ENCODE measurements at places on chromosomes 6 and 20. TPM values are rescaled to one million over a fixed set of nuclear protein-coding genes. Genes with fewer than 3 reads are reported as not detected.

GRCh38 chr6:33424855-33425667 is 5.2 kb downstream of the SYNGAP1 start:
- DNase-seq: peak; percentile 32

- no peak for DNase-seq
Measured at GRCh38 chr20:52985687-52986086, 13.5 kb downstream of the TSHZ2 start.

- DNase-seq: no peak
Measured at GRCh38 chr6:129852257-129852858, 8.8 kb downstream of the TMEM244 start.

GRCh38 chr20:13249118-13249797 is 28.2 kb downstream of the ISM1 start:
- DNase-seq: no peak

Gene GABRR2
- polyA plus RNA-seq: 0.18 TPM

DNA sequence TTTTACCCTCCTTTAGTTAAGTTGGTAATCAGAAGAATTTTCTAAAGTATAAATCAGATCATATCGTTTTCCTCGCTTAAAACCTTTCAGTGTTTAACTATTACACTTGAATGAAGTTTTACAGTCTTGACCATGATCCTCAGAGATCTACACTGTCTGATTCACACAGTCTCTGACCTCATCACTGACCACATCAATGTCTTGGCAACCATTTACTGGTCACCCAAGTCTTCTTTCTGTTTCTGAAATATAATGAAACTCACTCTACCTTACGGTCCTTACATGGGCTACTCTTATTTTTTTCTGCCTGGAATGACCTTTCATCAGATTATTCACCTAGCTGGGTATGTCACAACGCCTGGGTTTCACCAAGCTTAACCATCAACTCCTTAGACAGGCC is 71.4 kb downstream of the ADGB start:
- no peak for DNase-seq

GRCh38 chr6:166351715-166352285 is 9.5 kb upstream of the SFT2D1 start:
- no peak for DNase-seq

Gene SMPDL3A
- 2.0 TPM for polyA plus RNA-seq

Gene HLA-DOB
- not detected for polyA plus RNA-seq

DNA sequence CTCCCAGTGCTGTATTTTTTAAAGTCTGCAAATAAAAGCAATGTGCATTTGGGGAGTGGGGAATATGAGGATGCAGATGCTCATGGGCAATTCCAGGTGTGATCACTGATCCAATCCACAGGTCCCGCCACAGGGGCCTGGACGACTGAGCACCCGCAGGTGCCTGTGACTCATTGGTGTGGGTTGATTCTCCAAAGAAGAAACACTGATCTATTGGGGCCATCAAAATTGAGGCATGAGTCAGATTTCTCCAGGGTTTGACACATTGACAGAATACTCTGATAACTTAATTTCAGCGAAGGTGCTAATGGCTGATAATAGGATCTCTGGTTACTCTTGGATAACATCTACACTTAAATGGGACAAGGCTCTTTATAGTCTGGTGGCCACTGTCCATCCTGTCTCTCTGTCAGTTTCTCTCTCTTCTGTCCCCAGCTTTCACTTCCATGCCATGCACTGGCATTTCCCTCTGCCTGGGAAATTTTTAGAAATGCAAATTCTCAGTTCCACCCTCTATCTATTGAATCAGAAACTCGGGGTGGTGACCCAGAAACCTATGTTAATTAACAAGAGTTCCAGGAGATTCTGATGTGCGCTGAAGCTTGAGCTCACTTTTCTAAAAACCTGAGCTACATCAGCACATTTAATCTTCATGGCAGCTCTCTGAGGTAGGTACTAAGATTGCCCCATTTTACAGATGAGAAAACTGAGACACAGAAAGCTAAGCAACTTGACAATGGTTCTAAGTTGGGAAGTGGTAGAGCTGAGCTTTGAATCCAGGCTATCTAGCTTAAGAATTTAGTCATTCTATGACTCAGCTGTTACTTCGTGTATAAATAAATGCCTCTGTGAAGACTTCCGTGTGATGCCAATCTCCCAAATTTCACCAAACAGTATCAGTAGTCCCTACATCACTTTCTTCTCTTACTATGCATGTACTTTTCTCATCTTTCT is 10.2 kb upstream of the RCAN2 start:
- DNase-seq: no peak

Gene OXT
- not detected for polyA plus RNA-seq

Gene ABHD16B
- not detected for polyA plus RNA-seq

- no peak for DNase-seq
Measured at GRCh38 chr6:25147223-25147622, 132.0 kb upstream of the CARMIL1 start.

GRCh38 chr6:164151161-164152120 is 736.9 kb downstream of the QKI start:
- DNase-seq: no peak

DNA sequence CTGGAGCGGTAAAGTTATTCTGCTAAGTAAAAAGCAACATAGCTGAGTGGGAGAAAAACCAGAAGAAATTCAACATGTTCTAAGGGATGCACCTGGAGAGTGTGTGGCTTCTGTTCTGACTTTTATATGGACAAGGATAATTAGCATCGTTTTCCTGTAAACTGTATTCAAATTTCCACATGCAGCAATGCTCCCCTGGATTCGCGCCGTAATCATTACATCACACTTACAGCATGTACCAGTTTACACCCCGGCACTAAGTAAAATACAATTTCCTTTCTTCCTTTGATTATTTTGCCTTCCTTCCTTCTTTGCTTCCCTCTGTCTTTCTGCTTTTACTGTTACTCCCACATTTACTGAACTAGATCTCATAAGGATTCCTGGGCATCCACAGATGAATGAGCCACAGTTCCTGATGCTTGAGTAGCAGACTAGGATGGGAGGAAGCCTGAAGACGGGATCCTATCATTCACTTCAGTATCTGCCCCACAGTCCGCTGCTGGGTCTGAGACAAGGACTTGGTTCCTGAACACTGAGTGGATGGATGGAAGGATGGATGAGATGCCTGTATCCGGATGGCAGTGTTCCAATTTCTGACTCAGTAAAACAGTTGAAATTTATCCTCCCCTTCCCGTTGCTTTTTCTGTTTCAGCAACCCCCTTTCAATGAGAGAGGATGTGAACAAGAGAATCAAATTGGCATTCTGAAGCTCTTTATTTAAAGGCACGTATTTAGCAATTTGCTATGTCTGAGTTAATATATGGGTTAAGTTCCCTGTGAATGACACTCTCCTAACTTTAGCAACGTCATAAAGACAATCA is 174.6 kb downstream of the GJA10 start:
- no peak for DNase-seq

Gene RIMS4
- 0.44 TPM for polyA plus RNA-seq

Gene ABCC10
- 21.5 TPM for polyA plus RNA-seq

DNA sequence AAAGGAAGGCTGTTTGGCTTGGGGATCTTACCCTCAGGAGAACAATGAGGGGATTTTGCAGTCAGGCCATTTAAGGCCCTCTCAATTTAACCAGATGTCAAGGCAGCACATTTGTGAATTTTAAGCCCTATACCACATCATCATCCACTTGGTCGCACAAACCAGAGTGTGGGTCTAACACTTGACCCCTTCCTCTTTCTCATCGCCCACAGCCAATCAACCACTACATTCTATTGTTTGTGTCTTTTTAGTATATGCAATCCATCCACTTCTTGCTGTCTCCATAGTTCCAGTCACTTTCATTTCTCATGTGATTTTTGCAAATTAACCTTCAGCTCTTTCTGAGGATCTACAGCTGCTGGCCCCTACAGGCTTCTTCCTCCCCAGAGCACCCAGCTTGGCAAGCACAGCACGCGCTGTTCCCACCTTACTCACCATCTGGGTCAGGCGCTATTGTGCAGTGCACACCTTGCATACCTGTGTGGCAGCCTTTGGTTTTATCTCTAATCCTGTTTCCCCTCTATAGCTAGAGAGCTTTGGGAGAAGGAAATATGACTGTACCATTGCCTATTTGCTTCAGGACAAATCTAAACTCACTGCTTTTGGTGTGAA is 32.3 kb upstream of the CD83 start:
- DNase-seq: no peak

Gene SNTA1
- polyA plus RNA-seq: 11.2 TPM

DNA sequence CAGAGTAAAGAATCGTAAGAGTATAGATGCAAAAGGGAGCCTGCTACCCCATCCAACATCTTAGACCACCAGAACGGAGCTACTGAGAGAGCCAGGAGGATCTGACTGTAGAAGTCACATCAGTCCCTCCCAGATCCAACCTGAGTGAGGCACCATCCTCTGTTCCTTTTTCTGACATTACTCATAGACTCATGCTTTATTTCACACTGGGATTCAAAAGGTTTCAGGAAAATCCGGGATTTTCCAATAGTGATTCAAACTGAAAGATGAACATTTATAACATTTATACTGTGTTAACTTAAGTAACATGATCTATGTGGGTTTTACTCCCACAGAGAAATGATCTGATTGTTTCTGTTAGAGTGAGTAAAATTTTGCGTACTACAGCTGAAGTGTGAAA is 868.6 kb upstream of the GJE1 start:
- DNase-seq: no peak

- DNase-seq: peak; percentile 87
Measured at GRCh38 chr20:63498960-63499337, at the start of gene EEF1A2. Gene EEF1A2 (minus strand): TSS chr20:63499083. CDS start chr20:63497763, 1,320 bp downstream.

DNA sequence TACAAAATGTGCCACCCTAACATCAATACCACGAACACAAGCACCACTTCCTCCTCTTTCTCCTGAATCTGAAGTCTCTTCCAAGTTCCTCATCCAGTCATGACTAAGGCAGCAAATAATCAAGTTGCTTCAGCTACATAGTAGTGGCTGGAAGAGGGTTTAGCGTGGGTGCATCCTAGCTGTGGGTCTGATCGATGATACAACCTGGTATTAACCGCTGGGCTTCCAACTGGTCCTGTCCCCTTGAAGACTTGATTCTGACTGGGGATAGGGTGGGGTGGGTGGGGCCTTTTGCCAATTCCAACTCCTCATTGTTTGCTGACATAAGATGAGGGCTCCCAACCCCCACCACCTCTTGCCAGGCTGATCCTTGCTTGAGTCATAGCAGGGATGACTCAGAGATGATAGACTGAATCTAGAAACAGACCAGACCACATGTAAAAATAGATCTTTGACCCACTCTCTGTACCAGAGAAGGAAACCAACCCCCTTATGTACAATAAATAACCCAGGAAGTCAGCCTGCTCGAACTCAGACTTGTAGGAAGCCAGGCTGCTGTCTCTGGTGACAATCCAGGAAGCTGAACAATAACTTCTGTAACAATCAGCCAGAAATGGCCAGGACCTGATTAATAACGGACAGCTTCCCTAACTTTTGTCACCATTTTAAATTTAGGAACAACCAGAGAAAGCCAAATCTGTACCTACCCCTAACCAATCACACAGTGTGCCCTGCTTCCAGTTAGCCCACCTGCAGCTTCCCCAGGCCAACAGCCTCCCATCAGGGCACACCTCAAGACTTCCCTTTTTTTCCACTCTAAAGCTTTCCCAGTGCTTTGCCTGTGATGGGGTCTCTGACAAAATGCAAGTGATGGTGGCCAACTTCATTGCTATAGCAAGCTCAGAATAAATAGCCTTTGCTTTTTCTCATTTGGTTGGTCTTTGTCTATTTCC is 68.9 kb upstream of the FAM184A start:
- no peak for DNase-seq

DNA sequence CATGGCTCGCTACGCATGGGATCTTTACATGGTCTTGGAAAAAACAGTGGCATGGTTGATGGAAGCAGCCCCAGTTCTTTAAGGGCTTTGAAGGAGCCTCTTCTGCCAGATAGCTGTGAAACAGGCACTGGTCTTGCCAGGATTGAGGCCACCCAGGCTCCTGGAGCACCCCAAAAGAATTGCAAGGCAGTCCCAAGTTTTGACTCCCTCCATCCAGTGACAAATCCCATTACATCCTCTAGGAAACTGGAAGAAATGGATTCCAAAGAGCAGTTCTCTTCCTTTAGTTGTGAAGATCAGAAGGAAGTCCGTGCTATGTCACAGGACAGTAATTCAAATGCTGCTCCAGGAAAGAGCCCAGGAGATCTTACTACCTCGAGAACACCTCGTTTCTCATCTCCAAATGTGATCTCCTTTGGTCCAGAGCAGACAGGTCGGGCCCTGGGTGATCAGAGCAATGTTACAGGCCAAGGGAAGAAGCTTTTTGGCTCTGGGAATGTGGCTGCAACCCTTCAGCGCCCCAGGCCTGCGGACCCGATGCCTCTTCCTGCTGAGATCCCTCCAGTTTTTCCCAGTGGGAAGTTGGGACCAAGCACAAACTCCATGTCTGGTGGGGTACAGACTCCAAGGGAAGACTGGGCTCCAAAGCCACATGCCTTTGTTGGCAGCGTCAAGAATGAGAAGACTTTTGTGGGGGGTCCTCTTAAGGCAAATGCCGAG is 78.2 kb downstream of the ASXL1 start:
- peak; percentile 10 for DNase-seq

GRCh38 chr6:53641348-53641747 is 24.2 kb downstream of the KLHL31 start:
- DNase-seq: no peak

Gene WFDC12
- polyA plus RNA-seq: not detected

Gene BHLHE23
- not detected for polyA plus RNA-seq

GRCh38 chr20:62496568-62497218 is 20.9 kb upstream of the GATA5 start:
- DNase-seq: peak; percentile 90

GRCh38 chr6:156866220-156867015 is 89.2 kb downstream of the ARID1B start:
- no peak for DNase-seq
